ENCODE measurements at places on chromosomes 6 and 20.

- DNase-seq, result no peak
These were observed 29.5 kb upstream of the LRRC1 start for GRCh38 chr6:53765270-53765669.

DNA sequence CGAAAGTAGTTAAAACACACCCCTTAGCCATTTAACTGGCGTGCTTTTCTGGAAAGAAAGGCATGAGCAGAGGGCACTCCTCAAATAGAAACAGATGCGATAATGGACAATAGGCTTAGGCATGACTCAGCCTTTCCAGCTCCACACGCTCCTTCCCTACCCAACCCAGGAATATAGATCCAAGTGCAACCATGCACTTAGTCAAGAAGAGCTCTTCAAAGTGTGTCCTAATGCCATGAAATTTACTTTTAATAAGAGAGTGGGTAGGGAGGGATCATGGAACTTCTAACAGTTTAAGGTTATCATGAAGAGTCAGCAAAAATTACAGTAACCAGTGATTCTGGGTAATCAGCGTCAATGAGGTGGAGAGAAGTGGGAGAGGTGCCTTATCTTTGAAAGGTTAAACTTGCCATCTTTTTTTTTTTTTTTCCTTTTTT, 2.4 kb upstream of the EFHC1 start:
- no peak for DNase-seq

DNA sequence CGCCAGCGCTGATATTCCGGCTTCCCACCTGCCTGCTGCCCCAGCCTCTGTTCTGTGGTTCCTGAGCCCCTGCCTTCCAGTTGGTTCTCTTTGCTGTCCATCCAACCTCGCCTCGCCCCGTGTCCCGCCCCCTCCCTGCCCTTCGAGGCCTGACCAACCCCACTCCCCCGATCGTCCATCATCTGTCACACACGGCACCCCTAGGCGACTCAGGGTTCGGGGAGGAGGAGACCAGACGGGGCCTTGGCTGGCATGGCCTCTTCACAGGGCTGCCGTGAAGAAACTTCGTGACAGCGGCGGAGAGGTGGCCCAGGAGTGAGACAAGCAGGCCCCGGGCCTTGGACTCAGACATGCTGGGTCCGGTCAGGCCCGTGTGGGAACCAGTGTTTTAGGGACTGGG, 226.1 kb downstream of the QKI start:
- no peak for DNase-seq

- DNase-seq, result no peak
These were observed 494.0 kb downstream of the GRIK2 start for GRCh38 chr6:101887532-101887931.

- DNase-seq, result no peak
These were observed 22.7 kb downstream of the DOK5 start for GRCh38 chr20:54497931-54498718.

DNA sequence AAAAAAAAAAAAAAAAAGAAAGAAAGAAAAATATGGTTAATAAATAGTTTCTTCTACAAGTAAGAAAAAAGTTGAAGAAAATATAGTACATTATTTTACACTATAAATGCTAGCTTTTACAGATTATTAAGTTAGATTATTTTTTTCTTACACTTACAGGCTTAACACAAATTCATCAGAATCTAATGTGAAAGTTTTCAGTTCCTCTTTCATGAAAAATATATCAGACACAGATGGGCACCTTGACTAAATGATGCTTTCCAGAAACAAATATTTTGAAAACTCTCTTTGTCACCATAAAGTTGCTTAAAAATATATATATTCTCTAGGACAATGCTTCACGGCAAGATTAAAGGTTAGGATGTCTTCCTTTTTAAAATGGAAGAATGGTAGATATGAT, 321.8 kb upstream of the HSF2 start:
- DNase-seq, result no peak

GRCh38 chr20:44540834-44541233, 19.0 kb upstream of the SERINC3 start:
- no peak for DNase-seq

DNA sequence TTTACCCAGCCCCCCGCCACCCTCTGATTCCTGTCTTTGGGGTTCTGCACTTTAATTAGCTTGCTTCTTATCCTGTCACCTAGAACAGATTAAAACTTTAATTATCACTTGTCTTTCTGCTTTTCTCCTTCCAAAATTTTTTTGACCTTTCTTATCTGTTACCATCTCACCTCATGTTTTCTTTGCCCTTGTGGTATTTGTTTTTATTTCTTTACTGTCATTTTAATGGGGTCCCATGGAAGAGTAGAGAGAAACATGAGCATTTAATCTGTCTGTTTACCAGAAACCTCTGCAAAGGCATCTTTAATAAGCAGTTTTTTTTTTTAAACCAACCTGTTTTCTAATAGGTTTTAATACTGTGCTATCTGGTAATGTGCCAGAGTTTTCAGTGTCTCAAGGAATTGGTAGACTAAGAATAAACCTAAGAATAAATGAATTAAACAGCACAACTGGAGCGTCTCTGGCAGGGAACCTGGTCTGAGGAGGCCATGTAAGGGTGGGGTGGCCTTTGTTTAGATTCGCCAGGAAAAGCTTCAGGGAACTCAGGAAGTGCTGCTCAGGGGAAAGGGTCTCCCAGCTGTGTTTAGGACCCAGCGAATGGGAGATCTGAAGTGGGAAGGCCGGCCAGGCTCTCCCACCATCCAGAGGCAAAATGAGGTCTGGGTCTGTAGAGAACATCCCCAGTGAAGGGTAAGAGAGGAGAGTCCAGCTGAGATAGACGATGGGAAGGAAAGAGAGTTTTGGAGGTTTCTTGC, 69.8 kb downstream of the ARID1B start:
- DNase-seq, result no peak

- no peak for DNase-seq
These were observed 728 bp downstream of the FUT9 start for GRCh38 chr6:96016334-96017069.

DNA sequence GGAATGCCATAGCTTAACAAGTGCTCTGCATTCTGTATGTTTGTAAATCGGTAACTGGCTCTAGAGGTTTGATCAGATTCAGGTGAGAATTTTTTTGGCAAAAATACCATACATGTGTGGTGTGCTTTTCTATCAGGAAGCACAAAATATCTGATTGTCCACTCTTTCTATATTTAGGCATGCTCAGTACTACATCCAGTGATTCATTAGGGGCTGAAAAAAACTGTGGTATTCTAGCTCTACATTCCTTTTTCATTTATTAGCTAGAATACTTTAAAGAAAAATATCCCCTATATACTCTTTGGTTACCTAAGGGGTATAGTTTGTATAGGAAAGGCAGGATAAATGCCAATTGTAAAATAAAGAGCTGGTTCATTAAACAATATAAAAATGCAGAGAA, 10.6 kb upstream of the ELOVL2 start:
- DNase-seq, result no peak

- no peak for DNase-seq
These were observed 288.0 kb upstream of the JAG1 start for GRCh38 chr20:10961651-10962288.

DNA sequence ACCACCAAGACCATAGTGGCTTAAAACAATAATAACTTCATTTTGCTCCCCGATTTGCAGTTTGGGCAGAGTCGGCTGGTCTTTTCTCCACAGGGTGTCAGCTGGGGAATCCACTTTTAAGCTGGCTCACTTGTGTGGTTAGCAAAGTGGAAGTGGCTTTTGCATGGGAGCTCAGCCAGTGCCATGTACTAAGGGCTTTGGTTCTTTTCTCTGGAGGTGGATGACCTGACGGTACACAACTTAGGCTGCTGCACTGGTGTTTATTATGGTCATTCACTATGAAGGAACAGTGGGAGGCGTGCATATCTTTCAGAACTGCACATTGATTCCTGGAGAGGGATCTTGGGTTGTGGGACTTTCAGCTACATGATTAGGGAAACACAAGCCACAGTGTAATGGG, 141.0 kb downstream of the OR2B2 start:
- no peak for DNase-seq

- DNase-seq, result no peak
These were observed 608.1 kb downstream of the PKHD1 start for GRCh38 chr6:51479296-51479695.

- DNase-seq, result no peak
These were observed 119.0 kb upstream of the DST start for GRCh38 chr6:56761651-56762050.

DNA sequence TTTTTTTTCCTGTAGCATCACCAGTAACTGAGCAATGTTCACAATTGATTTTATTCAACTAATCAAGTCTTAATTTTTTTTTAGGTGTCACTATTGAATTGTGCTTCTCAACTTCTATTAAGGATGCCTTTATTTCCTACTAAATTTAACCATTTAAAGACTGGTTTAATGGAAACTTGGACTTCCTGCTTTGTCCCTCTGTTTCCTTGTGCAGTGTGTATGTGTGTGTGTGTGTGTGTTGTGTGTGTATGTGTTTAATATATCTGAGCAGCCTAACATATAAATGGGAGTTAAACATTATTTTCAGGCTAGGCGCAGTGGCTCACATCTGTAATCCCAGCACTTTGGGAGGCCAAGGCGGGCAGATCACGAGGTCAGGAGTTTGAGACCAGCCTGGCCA, 1.8 kb downstream of the SERPINB6 start:
- no peak for DNase-seq

- no peak for DNase-seq
These were observed 65.6 kb downstream of the SCAND1 start for GRCh38 chr20:35888657-35889056.

- DNase-seq, result no peak
These were observed 61.4 kb upstream of the AKAP12 start for GRCh38 chr6:151178373-151178772.

GRCh38 chr6:47027315-47027714, 14.8 kb downstream of the ADGRF1 start:
- DNase-seq, result no peak

GRCh38 chr6:62296541-62296940, 10.5 kb upstream of the KHDRBS2 start:
- no peak for DNase-seq

DNA sequence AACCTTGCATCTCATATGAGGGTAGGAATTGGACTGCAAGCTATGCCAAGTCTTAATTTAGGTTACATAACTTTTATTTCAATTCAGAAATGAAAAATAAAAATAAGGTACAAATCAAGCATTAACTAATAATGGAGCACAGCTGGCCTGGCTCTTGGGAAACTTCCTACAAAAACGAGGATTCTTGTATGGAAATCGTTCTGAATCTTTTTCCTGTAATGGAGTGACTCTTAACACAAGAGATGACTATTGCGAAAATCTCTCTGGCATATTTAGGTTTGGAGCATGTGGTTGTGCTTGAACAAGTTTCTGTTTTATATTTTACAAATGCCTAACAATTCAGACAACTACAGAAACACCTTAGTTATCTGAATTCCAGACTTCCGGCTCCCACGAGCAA, 34.0 kb upstream of the PI16 start:
- DNase-seq, result no peak

DNA sequence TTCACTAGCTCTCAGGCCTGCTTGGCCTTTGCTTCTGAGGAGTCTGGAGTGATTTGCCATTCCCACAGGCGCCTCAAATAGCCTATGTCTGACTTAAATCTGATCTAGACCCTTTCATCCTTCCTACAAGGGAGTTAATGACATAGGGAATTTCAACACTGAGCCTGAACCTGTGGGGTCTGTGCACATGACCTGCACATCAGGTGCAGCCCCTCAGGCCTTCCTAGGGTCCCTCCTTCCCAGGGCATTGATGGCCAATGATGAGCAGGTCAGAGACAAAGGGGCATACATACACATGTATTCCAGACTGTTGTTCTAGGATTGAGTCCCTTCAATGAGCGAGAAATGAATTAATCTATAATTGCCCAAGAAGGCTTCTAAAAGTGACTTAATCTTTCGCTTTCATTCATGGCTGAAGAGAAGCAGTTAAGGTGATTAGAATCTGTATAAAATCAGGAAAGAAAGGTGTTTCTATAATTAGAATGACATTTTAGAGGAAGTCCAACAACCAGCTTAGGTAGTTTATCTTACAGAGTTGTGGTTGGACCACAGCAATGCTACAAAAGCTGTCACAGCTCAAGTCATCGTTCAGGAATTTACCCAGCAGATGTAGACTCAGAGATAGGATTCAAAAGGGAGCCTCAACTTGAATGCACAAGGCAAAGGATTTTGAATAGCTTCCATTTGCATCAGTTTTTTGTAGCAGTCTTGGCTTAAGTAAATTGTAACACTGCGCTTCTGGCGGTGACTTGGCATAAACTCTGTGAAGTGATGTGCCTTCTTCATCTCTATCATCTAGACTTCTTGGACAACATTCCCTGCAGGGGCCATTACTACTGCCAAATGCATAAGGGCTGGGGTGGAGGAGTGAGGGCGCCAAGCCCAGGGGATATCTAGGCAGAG, 27.0 kb upstream of the TBC1D7 start:
- DNase-seq, result peak; percentile 50

DNA sequence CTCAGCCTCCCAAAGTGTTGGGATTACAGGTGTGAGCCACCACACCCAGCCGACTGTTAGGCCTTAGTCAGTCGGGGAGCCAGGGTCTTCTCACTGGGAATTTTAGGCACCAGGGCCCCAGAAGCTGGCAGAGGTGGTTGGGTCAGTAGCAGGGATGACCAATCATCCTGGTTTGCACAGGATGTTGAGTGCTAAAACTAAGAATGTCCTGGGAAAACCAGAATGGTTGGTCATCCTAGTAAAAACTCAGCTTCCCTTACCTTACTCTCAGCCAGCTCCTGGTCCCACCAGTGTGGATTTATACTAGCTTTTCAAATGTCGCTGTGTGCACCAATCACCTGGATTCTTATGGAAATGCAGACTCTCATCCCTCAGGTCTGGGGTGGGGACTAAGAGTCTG, 31.8 kb downstream of the KCNG1 start:
- DNase-seq, result no peak

DNA sequence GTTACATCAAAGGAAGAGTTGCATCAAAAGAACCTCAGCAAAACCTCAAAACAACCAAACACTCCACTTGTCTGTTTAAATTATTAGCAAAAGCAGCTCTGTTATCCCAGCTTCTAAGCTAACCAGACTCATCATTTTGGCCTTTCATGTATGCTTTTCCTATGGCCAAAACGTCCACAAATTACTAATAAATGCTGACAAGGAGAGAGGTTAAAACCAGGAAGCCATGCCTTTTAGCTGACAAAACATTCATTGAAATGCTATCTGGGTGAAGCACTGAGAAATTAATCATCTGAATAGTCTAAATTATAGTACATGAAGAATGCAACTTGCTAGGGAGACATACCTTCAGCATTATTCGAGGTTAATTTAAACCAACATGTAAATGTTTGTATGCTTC, 80.6 kb downstream of the LAMA2 start:
- DNase-seq, result no peak

GRCh38 chr6:6585003-6585311, 3.6 kb upstream of the LY86 start:
- DNase-seq, result no peak

- DNase-seq, result peak; percentile 8
These were observed 41.9 kb upstream of the CTNNBL1 start for GRCh38 chr20:37651932-37652331.

GRCh38 chr20:63265891-63266515, 6.6 kb upstream of the ARFGAP1 start:
- no peak for DNase-seq

- no peak for DNase-seq
These were observed 84.3 kb upstream of the TMEM30A start for GRCh38 chr6:75368864-75369402.
